Karpas-422 (cell line): ENCODE measurements at places on chromosomes 3 and 15. TPM values are rescaled to one million over a fixed set of nuclear protein-coding genes. Genes with fewer than 3 reads are reported as not detected.

TADA3 gene
- 80.2 and 122 TPM in 2 replicates for total RNA-seq

GRCh38 chr3:74763830-74764229, 149.4 kb upstream of the CNTN3 start:
- DNase-seq, result no peak
- H3K4me1 ChIP-seq, result no peaks in the 10 kb centered on the region
- H3K27me3 ChIP-seq, result no peaks in the 10 kb centered on the region

DNA sequence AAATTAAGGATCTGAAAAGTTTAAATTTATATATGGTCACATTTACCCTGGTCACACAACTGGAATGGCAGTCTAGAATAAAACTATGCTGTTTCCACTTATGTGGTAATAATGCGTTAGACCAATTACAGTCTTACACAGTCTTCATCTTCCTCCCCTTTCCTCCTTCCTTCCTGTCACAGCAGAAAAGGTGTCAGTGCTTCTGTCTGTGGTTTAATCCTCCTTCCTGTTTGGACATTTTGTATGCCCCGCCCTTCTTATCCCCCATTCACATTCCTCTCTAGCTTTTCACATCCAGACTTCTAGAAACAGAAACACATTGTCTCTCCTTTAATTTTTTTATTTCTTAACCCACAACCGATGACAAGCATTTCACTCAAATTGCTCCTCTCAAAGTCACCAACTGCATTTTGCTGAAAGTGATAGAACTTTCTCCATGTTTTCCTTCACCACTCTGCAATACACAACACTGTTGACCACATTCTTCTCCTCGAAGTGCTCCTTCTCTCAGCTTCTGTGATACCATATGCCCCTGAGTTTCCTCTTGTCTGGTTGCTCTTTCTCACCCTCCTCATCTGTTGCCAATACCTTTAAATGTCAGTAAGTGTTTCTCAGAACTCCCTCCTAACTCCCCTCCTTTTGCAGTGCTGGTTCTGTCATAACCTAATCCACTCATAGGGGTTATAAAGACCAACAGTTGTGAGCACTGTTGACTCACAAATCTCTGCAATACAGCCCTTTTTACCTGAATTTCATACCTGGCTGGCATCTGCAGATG, 271.6 kb downstream of the UBE2E2 start:
- H3K27ac ChIP-seq, result no peak overlapping the region
- H3K27me3 ChIP-seq, result no peaks in the 10 kb centered on the region
- no peak overlapping the region for H3K4me3 ChIP-seq

DNA sequence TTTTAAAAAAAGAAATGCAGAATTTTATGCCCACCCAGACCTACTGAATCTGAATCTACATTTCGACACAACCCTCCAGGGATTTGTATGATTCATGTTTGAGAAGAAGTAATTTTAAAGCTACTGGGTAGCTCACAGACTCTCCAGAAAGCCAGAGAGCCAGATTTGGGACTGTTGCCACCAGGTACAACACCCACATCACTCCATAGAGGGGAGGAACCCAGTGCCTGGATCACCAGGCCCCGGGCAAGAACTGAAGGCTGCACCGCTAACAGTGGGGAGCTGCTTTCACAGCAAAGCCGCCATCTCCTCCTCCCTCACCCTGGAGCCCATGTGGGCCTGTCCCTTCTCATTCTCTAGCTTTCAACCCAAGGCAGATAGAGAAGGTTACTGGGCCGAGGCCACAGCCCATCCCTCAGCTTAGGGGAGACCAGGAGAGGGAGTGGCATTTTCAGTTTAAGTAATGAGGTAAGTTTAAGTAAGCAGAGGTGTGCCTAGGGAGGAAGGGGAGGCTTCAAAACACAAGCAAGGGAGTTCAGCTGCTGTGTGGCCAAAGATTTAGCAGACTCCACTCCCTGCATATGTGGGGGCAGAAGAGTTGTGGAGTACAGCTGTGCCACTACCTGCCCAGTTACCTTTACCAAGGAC, 109.8 kb downstream of the IL12A start:
- H3K4me3 ChIP-seq, result no peak overlapping the region
- H3K36me3 ChIP-seq, result no peaks in the 10 kb centered on the region
- no peaks in the 10 kb centered on the region for H3K27me3 ChIP-seq
- no peak for DNase-seq
- no peaks in the 10 kb centered on the region for H3K4me1 ChIP-seq
- H3K27ac ChIP-seq, result no peak overlapping the region

DNA sequence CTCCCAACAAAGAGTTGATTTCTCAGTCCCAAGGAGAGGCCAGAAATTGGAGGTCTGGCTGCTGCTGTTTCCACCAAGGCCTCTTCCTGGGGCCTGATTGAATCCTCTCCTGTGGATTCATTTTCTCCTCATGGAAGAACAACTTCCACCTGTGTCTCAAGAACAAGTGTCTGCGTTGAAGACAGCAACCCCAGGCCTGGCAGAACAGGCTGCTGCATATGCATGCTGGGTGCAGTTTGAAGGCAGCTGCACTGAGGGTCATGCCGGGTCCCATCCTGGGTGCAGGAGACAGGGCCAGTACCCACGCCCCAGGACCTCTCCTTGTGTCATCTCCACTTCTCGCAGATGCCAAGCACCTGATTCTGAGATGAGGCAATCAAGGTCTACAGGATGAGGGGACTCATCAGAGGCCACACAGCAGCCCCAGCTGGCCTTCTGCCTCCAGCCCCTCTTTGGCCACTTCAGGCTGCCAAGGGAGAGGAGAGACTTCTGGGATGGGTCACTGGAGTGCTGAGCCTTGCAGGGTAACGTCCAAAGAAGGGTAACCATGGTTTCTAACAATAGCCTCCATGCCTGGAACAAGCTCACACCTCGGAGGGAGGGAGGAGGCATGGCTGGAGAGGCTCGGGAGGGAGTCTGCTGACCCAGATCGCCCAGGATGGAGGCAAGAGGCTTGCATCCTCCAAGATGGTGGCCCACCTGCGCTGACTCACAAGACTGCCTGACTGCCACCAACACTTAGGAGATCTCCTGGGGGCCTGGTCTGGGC, 30.0 kb downstream of the HCN4 start:
- no peak overlapping the region for H3K27ac ChIP-seq
- no peak overlapping the region for H3K4me3 ChIP-seq
- no peaks in the 10 kb centered on the region for H3K27me3 ChIP-seq
- no peaks in the 10 kb centered on the region for H3K4me1 ChIP-seq

DNA sequence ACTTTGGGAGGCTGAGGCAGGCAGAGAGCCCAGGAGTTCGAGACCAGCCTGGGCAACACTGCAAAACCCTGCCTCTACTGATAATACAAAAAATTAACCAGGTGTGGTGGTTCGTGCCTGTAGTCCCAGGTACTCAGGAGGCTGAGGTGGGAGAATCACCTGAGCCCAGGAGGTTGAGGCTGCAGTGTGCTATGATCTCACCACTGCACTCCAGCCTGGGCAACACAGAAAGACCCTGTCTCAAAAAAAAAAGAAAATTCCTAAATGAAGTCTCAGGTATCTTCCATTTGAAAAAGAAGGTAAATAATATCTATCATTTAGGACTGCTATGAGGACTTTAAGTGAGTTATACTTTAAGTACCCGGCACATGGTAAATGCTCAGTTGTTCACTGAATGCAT, 2.9 kb downstream of the SMARCC1 start:
- H3K27ac ChIP-seq, result no peak overlapping the region
- H3K4me1 ChIP-seq, result peaks cover 32% of the 10 kb centered on the region
- peaks cover 14% of the 10 kb centered on the region; the same call in 1 of the 2 replicates for H3K36me3 ChIP-seq
- DNase-seq, result no peak

DNA sequence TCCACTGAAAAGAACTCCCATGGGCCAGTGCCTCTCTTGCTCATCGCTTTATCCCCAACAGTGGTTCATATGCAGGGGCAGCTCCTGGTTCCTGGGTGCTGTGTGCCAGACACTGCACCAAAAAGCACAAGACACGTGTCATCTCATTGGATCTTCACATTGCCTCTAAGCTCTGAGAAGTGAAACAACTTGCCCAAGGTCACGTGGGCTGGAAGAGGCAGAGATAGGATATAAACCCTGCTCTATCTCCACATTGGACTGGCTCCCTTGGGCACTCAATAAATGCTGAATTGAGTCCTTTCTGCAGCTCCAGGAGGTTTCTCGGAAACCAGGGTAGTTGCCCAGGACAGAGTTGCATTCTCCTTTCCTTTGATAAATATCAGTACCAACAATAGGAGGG, 88.1 kb downstream of the SRGAP3 start:
- no peaks in the 10 kb centered on the region for H3K4me1 ChIP-seq
- no peaks in the 10 kb centered on the region for H3K36me3 ChIP-seq
- no peaks in the 10 kb centered on the region for H3K27me3 ChIP-seq
- no peak overlapping the region for H3K27ac ChIP-seq
- H3K4me3 ChIP-seq, result no peak overlapping the region
- no peak for DNase-seq

- no peak overlapping the region for H3K4me3 ChIP-seq
- no peaks in the 10 kb centered on the region for H3K4me1 ChIP-seq
- no peak for DNase-seq
- no peaks in the 10 kb centered on the region for H3K36me3 ChIP-seq
- no peak overlapping the region for H3K27ac ChIP-seq
- H3K27me3 ChIP-seq, result no peaks in the 10 kb centered on the region
These were observed 207.4 kb downstream of the EPHA6 start for GRCh38 chr3:97021778-97022177.

- H3K4me1 ChIP-seq, result peaks cover 19% of the 10 kb centered on the region
- no peak overlapping the region for H3K27ac ChIP-seq
These were observed 2.9 kb downstream of the NCEH1 start for GRCh38 chr3:172707967-172708366.

GRCh38 chr3:138089091-138089490, 26.3 kb downstream of the DZIP1L start:
- no peaks in the 10 kb centered on the region for H3K27me3 ChIP-seq
- no peak for DNase-seq
- H3K4me3 ChIP-seq, result no peak overlapping the region
- no peaks in the 10 kb centered on the region for H3K36me3 ChIP-seq
- H3K27ac ChIP-seq, result no peak overlapping the region

DNA sequence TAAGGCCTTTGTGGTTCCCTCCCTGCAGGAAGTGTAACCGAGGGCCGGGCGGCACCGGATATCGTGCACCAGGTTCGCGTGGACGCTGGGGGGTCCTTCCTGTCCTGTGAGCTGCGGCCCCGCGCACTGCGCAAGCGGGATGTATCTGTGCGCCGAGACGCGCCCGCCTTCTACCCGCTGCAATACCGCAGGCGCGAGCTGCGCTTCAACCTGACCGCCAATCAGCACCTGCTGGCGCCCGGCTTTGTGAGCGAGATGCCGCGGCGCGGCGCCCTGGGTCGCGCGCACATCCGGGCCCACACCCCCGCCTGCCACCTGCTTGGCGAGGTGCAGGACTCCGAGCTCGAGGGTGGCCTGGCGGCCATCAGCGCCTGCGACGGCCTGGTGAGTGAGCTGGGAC, 35.9 kb downstream of the SAXO2 start:
- H3K36me3 ChIP-seq, result no peaks in the 10 kb centered on the region
- no peak overlapping the region for H3K4me3 ChIP-seq
- DNase-seq, result no peak
- H3K27me3 ChIP-seq, result no peaks in the 10 kb centered on the region

PIF1 gene
- 18.6 and 60.0 TPM in 2 replicates for total RNA-seq

GRCh38 chr15:35936284-35936683, 390.3 kb upstream of the DPH6 start:
- no peaks in the 10 kb centered on the region for H3K36me3 ChIP-seq
- DNase-seq, result no peak
- H3K27me3 ChIP-seq, result no peaks in the 10 kb centered on the region
- no peaks in the 10 kb centered on the region for H3K4me1 ChIP-seq
- no peak overlapping the region for H3K27ac ChIP-seq

DNA sequence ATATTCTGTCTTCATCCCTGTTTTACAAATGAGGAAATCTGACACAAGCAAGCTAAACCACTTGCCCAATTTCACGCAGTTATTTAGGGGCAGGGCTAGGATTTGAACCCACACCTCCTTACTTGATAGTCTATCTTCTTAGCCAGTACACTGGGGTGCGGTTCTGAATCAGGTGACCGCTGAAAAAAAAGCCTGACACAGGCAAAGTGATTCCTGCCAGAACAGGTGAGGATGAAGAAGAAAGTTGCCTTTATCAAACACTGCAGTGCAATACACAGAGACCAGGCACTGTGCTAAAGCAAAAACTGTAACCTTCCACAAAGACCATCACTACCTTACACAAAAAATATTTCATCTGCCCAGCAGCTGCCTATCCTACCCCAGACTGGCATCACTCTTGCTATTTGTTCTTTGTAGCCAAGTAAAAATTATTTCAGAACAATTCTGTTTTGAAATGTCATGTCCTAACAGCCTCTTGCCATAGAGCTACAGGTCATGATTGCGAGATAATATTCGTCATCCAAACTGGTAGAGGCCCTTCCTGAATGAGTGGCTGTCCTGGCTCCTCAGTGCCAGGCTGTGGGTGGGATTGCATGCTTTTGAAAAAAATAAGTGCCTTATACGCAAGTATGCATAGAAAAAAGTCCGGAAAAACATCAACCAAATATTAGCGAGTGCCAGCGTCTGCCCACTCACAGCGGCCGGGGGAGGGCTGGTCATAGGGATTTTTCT, 142.3 kb upstream of the TPM1 start:
- no peak overlapping the region for H3K27ac ChIP-seq
- no peak overlapping the region for H3K4me3 ChIP-seq
- H3K27me3 ChIP-seq, result no peaks in the 10 kb centered on the region
- peak; percentile 2 for DNase-seq

SCG5 gene
- total RNA-seq, result 0.83 and 1.8 TPM in 2 replicates
